ENCODE measurements at places on chromosomes 2 and 18.

DNA sequence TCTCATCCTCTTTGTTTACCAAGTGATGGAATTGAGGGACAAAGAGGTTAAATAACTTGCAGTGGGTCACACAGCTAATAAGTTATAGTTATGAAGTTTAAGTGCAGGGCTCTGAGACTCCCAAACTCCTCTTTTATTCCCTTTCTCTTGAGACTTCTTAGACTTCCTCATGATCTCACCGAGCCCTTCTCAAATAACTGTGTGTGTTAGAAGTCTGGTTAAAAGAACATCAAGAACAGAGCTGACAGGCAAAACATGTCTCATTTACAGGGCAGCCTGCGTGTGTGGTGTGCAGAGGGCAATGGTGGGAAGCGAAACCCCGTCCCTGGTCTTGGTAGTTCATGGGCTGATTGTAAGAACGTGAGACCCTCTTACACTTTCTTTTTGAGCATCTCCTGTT lies 368.0 kb downstream of the SLC4A3 start:
- H3K36me3 ChIP-seq: no peaks in the 10 kb centered on the region
- no peak overlapping the region for H3K4me3 ChIP-seq
- no peak for DNase-seq
- no peaks in the 10 kb centered on the region for H3K27me3 ChIP-seq
- H3K27ac ChIP-seq: no peak overlapping the region

DNA sequence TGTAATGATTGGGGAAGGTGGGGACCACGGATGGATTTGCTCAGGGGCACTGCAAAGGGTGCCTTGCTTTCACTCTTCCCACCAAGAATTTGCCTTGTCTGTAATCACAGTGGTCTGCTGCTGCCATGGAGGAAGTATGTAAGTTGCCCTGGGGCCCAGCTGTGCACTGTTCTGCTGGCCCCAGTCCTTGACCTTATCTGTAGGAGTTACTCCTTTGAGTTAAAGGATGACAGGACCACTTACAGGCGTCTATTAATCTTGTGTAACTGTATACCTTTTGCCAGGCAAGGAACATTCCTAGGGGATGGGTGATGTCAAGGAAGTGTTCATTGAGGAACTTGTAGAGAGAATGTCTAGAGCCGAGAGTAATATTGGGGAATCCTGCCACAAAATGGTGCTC lies 212.8 kb upstream of the LRRTM1 start:
- no peaks in the 10 kb centered on the region for H3K36me3 ChIP-seq
- no peak overlapping the region for H3K27ac ChIP-seq
- H3K27me3 ChIP-seq: no peaks in the 10 kb centered on the region

GRCh38 chr2:75475049-75475448 lies 85.7 kb downstream of the EVA1A start:
- no peaks in the 10 kb centered on the region for H3K36me3 ChIP-seq
- H3K4me1 ChIP-seq: no peaks in the 10 kb centered on the region
- DNase-seq: no peak
- no peak overlapping the region for H3K4me3 ChIP-seq
- H3K27ac ChIP-seq: no peak overlapping the region
- no peaks in the 10 kb centered on the region for H3K27me3 ChIP-seq

GRCh38 chr2:20040489-20041172 lies 10.8 kb downstream of the LAPTM4A start:
- no peak overlapping the region for H3K4me3 ChIP-seq
- H3K4me1 ChIP-seq: no peaks in the 10 kb centered on the region
- no peak for DNase-seq
- no peaks in the 10 kb centered on the region for H3K27me3 ChIP-seq
- H3K36me3 ChIP-seq: peaks cover 4% of the 10 kb centered on the region

GRCh38 chr2:33678436-33678835 lies 79.3 kb upstream of the FAM98A start:
- no peaks in the 10 kb centered on the region for H3K4me1 ChIP-seq
- H3K27ac ChIP-seq: no peak overlapping the region
- DNase-seq: no peak
- no peaks in the 10 kb centered on the region for H3K27me3 ChIP-seq
- H3K4me3 ChIP-seq: no peak overlapping the region

- H3K36me3 ChIP-seq: no peaks in the 10 kb centered on the region
- H3K4me1 ChIP-seq: no peaks in the 10 kb centered on the region
- H3K27me3 ChIP-seq: no peaks in the 10 kb centered on the region
- H3K27ac ChIP-seq: no peak overlapping the region
- DNase-seq: no peak
Measured at GRCh38 chr2:120969613-120970355, 234.1 kb downstream of the GLI2 start.

All from breast epithelium (tissue), 4 donors.